ENCODE measurements at places on chromosomes 6 and 20. TPM values are rescaled to one million over a fixed set of nuclear protein-coding genes. Genes with fewer than 3 reads are reported as not detected.

Gene GABRR1
- not detected for total RNA-seq

Gene ECT2L
- 0.82 TPM for total RNA-seq

GRCh38 chr20:21702016-21702415 lies 3.4 kb upstream of the PAX1 start:
- DNase-seq = no peak

GRCh38 chr6:155155787-155156447 lies 107.9 kb upstream of the CLDN20 start:
- no peak for DNase-seq

DNA sequence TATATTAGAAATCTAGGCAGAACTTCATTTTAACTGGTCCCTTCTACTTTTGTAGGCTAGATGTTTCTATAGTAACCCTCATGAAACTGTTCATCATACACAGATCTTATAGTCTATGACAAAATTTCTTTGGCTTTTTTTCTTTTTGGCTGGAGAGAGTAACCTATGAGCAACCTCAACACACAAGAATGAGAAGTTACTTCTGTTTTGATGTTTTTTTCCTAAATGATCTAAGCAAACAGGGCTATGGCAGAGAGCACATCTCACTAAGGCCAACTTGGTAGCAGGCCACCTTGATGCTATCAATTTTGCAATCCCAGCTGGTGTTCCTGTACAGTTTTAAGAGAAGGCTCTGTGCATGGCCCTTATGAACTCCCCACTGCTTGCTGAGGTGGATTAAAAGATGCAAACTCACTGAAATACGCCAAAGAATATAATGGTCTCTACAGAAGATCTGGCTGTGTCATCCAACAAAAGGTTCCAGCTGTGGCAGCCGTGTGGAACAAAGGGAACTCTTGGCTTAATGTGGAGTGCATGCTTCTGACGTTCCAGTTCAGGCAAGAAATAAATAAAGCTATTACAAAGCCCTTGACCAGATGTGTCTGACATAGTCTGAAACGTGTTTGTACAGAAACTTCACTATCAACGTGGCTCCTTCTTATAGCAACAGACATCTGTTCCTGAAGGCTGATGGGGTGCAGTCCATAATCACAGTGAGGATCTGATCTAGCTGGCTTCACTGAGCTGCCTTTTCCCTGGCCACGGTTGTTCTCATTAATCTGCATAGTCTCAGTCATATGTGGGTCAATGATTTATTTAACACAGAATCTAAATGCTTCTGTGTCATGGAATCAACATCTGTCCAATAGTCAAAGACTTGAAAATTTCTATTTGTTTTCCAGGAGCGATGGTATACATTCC lies 481.1 kb downstream of the BMP2 start:
- no peak for DNase-seq

- no peak for DNase-seq
These were observed 67.3 kb downstream of the RNF144B start for GRCh38 chr6:18454446-18454845.
